ENCODE measurements at places on chromosomes 5 and 9.
A peak's percentile ranks its signal among the peaks of the same experiment; 100 is the strongest.

GRCh38 chr9:134968011-134968822 is 50.5 kb upstream of the FCN1 start:
- DNase-seq: no peak

GRCh38 chr5:42531611-42532010 is 108.4 kb downstream of the GHR start:
- DNase-seq: no peak

- no peak for DNase-seq
These were observed 318.0 kb downstream of the ADAMTS6 start for GRCh38 chr5:65163698-65164097.

DNA sequence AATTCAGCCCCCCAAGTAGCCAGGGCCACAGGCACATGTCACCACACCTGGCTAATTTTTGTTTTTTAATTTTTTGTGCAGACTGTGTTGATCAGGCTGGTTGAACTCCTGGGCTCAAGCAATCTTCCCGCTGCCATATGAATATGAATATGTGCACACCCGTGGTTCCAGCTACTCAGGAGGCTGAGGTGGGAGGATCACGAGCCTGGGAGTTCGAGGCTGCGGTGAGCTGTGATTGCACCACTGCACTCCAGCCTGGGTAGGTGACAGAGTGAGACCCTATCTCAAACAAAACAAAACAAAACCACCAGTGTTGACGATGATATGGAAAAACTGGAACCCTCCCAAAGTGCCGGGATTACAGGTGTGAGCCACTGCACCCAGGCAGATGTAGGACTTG is 32.0 kb downstream of the EHMT1 start:
- no peak for DNase-seq

DNA sequence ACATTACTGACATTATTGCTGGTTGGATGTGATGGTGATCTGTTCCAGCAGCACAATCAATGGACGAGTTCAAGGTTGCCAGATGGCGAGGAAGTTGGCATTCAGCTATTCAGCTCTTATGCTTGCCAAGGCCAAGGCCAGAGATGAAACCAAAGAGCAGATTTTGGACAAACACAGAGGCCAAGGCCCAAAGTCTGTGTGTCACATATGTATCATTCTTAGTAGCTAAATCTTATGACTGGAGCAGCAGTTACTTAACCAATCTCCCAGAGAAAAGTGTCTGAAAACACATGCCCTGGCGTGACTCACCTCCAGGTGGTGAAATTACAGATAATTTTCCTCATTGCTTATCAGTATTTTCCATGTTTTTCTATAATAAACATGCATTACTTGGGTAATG is 189.0 kb upstream of the EGFLAM start:
- DNase-seq: peak; percentile 16

DNA sequence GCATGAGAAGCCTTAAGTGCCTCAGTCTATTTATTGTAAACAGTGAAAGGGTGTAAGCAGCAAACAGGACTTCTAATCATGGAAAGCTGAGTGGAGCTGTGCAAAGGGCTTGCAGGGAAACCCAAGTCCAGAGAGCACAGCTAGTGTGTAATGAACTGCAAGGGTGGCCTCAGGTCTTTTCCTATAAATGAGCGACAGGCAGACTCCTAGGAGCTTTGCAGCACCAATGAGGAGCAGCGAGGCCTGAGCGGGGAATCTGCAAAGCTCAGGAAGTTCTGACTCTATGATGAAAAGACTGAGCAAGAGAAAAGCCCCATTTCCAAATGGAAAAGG is 250.1 kb upstream of the MAP3K1 start:
- no peak for DNase-seq

Measured in hepatocyte (in vitro differentiated cells).